ENCODE measurements at places on chromosomes 1 and 21.

DNA sequence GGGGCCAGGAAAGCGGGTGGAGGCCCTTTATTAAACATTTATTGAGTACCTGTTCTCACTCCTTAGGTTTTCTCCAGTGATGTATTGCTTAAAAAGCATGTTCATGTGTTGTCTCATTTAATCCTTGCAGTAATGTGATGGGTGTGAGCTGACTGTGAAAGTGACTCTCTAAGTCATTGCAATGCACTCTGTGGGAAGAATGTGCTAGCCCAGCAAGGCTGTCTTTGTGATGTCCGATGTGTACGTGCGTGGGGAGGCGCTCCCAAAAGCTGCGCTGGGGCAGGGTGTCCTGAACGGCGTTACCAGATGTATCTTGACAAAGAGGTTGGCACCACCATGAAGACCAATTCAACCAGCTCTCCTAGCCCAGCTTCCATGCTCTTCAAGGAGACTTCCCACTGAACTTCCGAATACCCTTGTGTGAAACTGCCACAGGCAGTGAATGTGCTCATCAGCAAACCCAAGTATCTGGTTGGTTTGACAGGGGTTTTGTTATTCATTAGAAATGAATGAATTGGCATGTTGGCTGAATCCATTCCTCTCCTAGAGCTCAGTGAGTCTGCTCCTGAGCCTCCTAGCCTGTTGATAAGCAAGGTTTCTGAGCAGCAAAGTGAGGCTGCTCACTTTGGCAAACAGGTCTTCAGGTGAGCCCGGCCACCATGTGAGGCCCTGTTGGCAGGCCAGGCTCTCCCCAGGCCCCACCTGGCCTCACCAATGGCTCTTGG lies 28.0 kb downstream of the NUAK2 start:
- DNase-seq: no peak

DNA sequence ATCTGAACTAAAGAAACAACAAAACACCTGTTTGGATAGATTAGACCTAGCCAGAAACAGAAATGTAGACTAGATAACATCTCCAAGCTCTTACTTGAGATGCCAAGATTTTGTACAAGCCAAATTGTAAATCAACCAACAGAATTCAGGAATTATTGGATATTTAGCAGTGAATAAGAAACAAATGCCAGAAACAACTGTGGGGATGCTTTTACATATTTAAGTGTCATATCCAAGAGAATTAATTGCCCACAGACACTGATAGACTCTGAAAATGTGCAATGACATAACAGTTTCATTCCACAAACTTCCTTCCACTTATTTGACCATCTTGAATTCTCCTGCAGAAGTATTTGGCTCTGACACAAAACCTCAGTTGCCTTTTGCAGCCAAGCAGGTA lies 92.3 kb downstream of the SGIP1 start:
- no peak for DNase-seq

GRCh38 chr1:245589906-245590305 lies 435.1 kb downstream of the KIF26B start:
- no peak for DNase-seq

DNA sequence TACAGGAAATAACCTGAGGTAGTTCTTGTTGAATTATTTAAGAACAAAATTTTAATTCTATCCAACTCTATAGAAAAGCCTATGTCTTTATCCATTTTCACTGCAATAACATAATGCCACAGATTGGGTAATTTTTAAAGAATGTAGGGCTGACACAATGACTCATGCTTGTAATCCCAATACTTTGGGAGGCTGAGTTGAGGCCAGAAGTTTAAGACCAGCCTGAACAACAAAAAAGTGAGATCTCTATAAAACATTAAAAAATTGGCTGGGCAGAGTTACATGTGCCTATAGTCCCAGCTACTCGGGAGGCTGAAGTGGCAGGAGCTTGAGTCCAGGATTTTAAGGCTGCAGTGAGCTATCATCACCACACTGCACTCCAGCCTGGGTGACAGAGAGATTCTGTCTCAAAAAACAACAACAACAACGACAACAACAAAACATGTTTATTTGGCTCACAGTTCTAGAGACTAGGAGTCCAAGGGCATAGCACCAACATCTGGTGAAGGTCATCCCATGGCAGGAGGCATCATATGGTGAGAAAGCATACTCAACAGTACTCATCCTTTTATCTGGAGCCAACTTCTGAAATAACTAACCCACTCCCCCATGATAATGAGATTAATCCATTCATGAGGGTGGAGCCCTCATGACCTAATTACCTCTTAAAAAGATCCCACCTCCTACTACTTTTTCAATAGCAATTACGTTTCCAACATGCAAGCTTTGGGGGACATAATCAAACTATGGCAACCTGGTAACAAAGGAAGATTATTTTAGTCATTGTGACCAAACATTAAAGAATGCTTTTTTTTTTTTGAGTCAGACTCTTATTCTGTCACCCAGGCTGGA lies 59.6 kb downstream of the ABL2 start:
- DNase-seq: no peak

DNA sequence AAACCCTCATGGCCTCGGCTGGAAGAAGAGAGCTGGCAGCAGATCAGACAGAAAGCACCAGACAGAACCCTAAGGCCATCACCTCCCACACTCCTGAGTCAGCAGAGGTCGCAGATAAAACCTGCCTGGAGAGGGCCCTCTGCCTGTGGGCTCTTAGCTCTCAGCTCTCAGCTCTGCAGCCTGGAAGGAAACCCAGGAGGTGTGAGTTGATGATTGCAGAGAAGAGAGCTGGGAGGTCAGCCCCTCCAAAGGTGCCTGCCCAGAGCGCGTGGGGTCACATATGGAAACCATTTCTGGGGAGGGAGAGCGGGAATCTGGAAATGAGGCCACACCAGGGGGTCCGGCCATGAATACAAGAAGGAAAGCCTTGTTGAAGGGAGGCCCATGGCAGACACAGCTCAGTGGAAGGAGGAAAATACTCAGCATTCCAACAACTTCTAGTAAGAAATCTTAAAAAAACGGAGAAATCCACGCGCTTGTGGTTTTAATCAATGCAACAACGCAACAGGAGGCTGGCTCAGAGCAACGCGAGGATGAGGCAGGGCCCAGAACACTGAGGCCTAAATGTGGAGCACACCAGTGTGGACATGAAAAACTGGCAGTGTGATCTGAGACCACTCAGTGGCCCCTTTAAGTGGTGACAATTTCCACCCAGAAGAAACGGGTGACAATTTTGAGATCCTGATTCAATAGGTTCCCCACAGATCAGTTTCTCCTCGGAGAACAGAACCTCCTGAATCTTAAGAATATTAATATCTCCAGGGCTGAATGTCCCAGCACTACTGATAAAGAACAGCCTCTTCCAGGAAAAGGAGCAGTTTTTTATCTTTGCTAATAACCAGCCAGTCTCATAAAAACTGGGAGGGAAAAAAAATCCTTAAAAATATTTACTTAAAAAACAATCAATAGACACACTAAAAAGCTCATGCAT lies 45.7 kb downstream of the PSMG1 start:
- no peak for DNase-seq

- DNase-seq: peak; percentile 91
These were observed at the start of gene PSRC1 for GRCh38 chr1:109282952-109283747. PSRC1 (minus strand) TSS chr1:109283145.

GRCh38 chr1:116918714-116919357 lies 9.1 kb downstream of the PTGFRN start:
- no peak for DNase-seq

- no peak for DNase-seq
These were observed 58.8 kb upstream of the ZNF644 start for GRCh38 chr1:91080650-91081049.

GRCh38 chr1:246695136-246695535 lies 29.1 kb upstream of the SCCPDH start:
- DNase-seq: no peak

GRCh38 chr21:28371713-28372112 lies 621.0 kb downstream of the LTN1 start:
- no peak for DNase-seq

GRCh38 chr1:6590046-6590445 lies 10.3 kb downstream of the ZBTB48 start:
- DNase-seq: no peak

DNA sequence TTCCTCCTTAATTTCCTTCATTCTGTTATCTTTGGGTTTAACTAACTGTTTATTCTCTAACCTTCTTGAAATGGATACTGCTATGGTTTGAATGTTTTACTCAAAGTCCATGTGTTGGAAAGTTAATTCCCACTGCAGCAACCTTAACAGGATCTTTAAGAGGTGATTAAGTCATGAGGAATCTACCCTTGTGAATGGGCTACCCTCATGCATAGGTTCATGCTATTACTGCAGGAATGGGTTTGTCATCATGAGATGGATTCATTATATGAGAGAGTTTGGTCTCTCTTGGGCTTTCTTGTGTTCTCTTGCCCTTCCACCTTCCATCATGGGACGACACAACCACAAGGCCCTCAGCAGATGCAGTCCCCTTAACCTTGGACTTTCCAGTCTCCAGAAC lies 516.9 kb downstream of the ADGRL2 start:
- DNase-seq: no peak

GRCh38 chr1:67217938-67218337 lies 51.7 kb downstream of the IL23R start:
- no peak for DNase-seq

GRCh38 chr21:15293240-15293639 lies 228.4 kb upstream of the NRIP1 start:
- no peak for DNase-seq

DNA sequence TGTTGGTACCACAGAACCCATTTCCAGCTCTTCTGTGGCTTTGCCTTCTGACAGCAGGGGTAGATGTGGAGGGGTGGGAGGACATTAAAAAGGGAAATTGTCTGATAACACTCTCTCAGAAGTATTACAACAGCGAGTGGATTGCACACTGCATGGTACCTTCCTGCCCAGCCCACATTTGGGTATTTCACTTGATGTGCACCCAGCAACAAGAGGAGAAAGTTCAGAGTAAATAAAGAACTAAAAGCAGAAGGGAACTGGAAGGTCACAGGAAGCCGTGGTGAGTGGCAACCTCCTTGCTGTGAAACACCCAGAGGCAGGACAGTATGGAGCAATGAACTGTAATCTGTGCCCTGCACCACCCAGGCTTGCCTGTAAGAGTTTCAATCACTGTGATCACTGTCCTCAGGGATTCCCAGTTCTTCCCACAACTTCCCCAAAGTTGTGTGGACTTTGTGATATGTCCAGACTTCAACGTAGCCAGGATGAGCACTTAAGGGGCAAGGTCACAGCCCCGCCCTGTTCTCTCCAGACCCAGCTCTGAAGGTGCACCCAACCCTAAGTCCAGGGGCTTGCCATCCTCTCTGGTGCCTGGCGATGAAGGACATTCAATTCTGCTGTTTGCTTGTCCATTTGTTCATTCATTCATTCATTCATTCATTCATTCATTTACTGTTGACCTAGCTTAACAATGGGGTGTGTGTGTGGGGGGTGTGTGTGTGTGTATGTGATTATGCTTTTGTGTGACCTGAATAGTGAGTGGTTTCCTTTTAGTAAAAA lies 18.7 kb upstream of the F5 start:
- DNase-seq: peak; percentile 69

GRCh38 chr1:158329733-158330132 lies 1.6 kb downstream of the CD1B start:
- DNase-seq: no peak

DNA sequence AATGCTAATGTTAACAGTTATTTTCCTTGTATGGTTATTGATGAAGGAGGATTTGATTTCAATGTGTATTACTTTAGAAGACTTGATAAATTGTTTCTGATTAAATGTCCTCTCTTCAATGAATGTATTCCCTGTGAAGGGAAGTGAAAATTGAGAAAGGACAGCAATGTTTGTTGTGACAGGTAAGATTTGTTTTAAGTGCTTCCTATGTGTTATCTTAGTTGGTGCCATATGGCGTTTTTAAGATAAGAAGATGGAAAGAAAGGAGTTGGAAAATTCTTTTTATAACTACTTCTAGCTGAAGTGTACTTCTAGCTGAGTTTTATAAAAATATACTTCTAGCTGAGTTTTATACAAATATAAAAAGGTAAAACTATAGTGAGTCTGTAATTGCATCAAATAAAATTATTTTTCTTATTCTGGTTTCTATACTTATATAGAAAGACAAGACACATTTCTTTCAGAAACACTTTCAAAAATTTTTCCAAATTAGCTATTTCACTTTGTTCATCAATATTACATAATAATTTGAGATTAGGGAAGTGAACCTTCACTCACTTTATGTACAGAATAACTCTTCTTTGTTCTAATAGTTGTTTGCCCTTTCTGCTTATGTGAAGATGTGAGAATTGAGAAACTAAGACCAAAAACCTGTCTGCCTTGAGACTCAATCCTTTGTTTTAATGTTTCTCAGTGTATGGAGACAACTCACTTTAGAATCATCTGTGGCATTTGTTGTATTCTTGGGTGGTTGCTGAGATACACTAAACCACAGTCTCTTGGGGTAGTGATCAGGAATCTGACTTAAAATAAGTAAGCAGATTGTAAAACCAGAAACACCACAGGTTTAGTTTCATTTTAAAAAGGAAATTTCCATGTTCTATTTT lies 382.9 kb upstream of the B3GALT2 start:
- no peak for DNase-seq

GRCh38 chr1:31715087-31715872 lies 11.5 kb upstream of the COL16A1 start:
- peak; percentile 33 for DNase-seq

GRCh38 chr1:109443476-109443875 lies 17.2 kb upstream of the PSMA5 start:
- no peak for DNase-seq

- DNase-seq: no peak
These were observed 73.4 kb downstream of the STUM start for GRCh38 chr1:226622012-226622411.

GRCh38 chr1:95021805-95022643 lies 50.7 kb downstream of the ALG14 start:
- DNase-seq: no peak

GRCh38 chr1:10628685-10629084 lies 153.9 kb downstream of the PEX14 start:
- no peak for DNase-seq

DNA sequence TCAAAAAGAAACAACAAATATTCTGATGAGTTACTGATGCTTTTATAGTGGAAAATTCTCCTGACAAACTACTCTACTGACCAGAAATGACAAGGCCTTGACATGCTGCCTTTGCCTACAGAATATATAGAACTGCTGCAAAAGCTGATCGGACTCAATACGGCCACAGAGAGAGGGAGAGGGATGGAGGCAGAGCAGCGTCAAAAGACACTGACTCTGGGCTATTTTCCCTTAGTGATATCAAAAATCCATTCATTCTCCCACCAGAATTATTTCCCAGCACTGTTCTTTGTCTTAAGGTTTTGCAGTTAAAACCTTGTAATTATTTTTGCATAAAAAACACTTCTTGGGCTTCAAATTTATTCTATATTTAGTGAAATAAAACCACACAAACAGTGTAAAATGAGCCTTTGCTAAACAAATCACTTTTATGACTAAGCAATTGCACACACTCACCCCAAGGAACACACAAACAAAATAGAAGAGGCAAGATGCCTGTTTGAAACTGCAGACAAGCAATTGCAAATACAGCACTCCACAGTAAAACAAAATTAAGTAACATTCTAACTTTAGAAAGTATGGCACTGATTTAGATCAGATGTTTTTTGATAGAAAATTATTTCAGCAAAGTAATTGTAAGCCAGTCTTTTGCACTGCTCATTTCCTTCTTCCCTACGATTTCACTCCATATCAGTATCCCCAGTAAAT lies 1036.4 kb downstream of the ADGRL2 start:
- DNase-seq: no peak
